Stimulated activated CD8-positive, alpha-beta memory T cell treated with anti-CD3 and anti-CD28 coated beads, Interleukin-4, amount 100 ng/mL, for 4 hours (primary cell): ENCODE measurements at places on chromosomes 4 and X.

- DNase-seq, result no peak
Observed at GRCh38 chr4:2081540-2081939, 22.4 kb downstream of the NAT8L start.

GRCh38 chr4:99861120-99861905 lies 32.9 kb downstream of the LAMTOR3 start:
- DNase-seq, result no peak

GRCh38 chrX:134721766-134722532 lies 63.7 kb upstream of the PLAC1 start:
- DNase-seq, result no peak

DNA sequence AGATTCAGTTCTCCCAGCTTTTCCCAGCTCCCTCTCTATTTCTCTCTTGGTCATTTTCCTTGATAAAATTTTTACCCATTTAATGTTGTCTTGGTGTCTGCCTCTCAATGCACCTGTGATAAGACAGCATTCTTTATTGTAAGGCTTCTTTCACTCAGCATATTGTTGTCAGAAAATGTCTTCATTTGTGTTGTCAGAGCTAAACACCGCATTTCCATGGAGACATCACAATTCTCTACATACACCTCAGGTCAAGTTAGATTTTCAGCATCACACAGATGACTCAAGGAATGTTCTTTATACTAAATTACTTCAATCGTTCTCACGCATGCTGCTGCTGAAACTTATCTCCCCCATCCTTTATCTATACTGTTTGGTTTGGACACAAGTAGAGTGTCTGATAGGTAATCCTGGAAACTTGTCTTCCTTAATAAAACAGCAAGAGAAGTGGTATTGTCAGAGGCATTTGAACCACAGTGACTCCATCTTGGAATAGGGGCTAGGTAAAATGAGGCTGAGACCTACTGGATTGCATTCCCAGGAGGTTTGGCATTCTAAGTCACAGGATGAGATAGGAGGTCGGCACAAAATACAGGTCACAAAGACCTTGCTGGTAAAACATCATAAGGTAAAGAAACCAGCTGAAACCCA lies 41.3 kb upstream of the EFHC2 start:
- DNase-seq, result no peak

- no peak for DNase-seq
Observed at GRCh38 chr4:3519468-3520264, 12.6 kb downstream of the LRPAP1 start.

- no peak for DNase-seq
Observed at GRCh38 chr4:2942037-2942531, 21.1 kb downstream of the NOP14 start.

DNA sequence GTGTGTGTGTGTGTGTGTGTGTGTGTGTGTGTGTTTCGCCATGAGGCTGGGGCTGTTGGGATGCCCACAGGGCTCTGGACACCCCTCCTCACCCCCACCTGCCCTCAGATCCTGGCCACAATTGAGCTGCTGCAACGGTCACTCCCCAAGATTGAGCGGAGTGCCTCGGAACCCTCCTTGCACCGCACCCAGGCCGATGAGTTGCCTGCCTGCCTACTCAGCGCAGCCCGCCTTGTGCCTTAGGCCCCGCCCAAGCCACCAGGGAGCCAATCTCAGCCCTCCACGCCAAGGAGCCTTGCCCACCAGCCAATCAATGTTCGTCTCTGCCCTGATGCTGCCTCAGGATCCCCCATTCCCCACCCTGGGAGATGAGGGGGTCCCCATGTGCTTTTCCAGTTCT lies 10.2 kb downstream of the ARAF start:
- no peak for DNase-seq

GRCh38 chr4:16289897-16290554 lies 63.8 kb upstream of the TAPT1 start:
- DNase-seq, result no peak

DNA sequence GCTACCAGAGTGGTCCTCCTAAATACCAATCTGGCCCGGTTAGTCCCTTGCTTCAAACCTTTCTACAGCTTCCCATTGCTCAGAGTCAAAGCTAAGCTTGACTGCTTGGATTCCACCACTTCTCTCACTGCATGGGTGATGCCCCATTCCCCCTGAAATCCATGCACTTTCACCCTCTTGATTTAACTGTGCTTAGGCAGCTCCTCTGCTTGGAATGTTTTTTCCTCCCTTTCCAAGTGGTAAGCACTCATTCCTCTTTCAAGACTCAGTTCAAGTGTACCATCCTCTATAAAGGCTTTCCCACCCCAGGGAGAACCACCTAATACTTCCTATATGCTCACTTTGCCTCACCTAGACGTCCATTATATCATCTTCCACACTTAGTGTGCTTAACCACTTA lies 49.1 kb downstream of the SMC1A start:
- no peak for DNase-seq

- no peak for DNase-seq
Observed at GRCh38 chr4:123651066-123651465, 254.5 kb downstream of the SPRY1 start.
